Osteoblast (primary cell): ENCODE measurements at places on chromosomes 7 and 10. TPM values are rescaled to one million over a fixed set of nuclear protein-coding genes. Genes with fewer than 3 reads are reported as not detected.

DNA sequence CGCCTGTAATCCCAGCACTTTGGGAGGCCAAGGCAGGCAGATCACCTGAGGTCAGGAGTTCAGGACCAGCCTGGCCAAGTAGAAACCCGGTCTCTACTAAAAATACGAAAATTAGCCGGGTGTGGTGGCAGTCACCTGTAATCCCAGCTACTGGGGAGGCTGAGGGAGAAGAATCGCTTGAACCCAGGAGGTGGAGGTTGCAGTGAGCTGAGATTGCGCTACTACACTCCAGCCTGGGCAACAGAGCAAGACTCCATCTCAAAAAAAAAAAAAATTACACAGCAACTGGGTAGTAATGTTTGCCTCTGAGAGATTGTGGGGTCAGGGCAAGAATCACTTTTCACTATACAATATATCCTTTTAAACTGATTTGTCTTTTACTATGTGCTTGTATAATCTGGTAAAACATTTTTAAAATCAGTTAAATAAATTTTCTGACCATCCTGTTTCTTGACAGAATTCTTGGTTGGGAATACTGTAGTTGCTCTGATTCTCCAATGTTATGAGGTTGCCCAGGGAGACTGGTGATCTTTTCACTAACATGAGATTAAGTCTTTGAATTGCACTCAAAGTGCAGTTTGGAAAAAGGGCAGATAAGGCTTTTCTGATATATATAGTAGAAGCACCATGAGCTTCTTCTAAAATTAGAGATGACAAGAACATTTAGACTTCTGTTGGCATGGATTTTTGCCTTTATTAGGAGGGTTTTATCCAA is 1.5 kb downstream of the ENTPD7 start:
- peak; percentile 10 for DNase-seq
- no peaks in the 10 kb centered on the region for H3K27me3 ChIP-seq
- H3K27ac ChIP-seq, result peak overlapping the region; percentile 78
- H3K4me1 ChIP-seq, result peaks cover 36% of the 10 kb centered on the region
- peak overlapping the region; percentile 93 for H3K4me3 ChIP-seq

GRCh38 chr10:20406281-20407104 is 490.6 kb downstream of the NEBL start:
- no peaks in the 10 kb centered on the region for H3K4me1 ChIP-seq
- no peak for DNase-seq

- H3K27me3 ChIP-seq, result no peaks in the 10 kb centered on the region
- no peak for DNase-seq
Observed at GRCh38 chr7:95951531-95951930, 179.2 kb downstream of the DYNC1I1 start.

- no peak overlapping the region for H3K4me3 ChIP-seq
- no peaks in the 10 kb centered on the region for H3K27me3 ChIP-seq
- H3K4me1 ChIP-seq, result no peaks in the 10 kb centered on the region
- no peaks in the 10 kb centered on the region for H3K36me3 ChIP-seq
- DNase-seq, result no peak
- H3K27ac ChIP-seq, result no peak overlapping the region
Observed at GRCh38 chr10:116553378-116553980, 7.7 kb downstream of the PNLIP start.

- H3K27ac ChIP-seq, result no peak overlapping the region
- no peak for DNase-seq
- H3K36me3 ChIP-seq, result no peaks in the 10 kb centered on the region
- H3K4me1 ChIP-seq, result no peaks in the 10 kb centered on the region
Observed at GRCh38 chr10:11260170-11260569, 242.5 kb downstream of the CELF2 start.

- H3K27me3 ChIP-seq, result no peaks in the 10 kb centered on the region
- no peak overlapping the region for H3K4me3 ChIP-seq
- no peaks in the 10 kb centered on the region for H3K36me3 ChIP-seq
- peaks cover 8% of the 10 kb centered on the region for H3K4me1 ChIP-seq
- no peak overlapping the region for H3K27ac ChIP-seq
- DNase-seq, result no peak
Observed at GRCh38 chr10:29009464-29009863, 279.4 kb upstream of the LYZL1 start.

GRCh38 chr7:121119047-121119446 is 130.5 kb downstream of the CPED1 start:
- H3K27ac ChIP-seq, result no peak overlapping the region
- H3K27me3 ChIP-seq, result no peaks in the 10 kb centered on the region
- no peak for DNase-seq
- H3K4me1 ChIP-seq, result peaks cover 4% of the 10 kb centered on the region
- no peak overlapping the region for H3K4me3 ChIP-seq

GRCh38 chr7:370259-370625 is 80.3 kb downstream of the FOXL3 start:
- H3K27ac ChIP-seq, result no peak overlapping the region
- H3K36me3 ChIP-seq, result no peaks in the 10 kb centered on the region
- peaks cover 20% of the 10 kb centered on the region for H3K27me3 ChIP-seq
- H3K4me1 ChIP-seq, result no peaks in the 10 kb centered on the region
- DNase-seq, result no peak

- H3K36me3 ChIP-seq, result no peaks in the 10 kb centered on the region
- H3K27ac ChIP-seq, result no peak overlapping the region
- H3K4me3 ChIP-seq, result peak overlapping the region; percentile 2
- H3K4me1 ChIP-seq, result peaks cover 45% of the 10 kb centered on the region
Observed at GRCh38 chr7:16063716-16064675, 357.3 kb downstream of the CRPPA start.

DNA sequence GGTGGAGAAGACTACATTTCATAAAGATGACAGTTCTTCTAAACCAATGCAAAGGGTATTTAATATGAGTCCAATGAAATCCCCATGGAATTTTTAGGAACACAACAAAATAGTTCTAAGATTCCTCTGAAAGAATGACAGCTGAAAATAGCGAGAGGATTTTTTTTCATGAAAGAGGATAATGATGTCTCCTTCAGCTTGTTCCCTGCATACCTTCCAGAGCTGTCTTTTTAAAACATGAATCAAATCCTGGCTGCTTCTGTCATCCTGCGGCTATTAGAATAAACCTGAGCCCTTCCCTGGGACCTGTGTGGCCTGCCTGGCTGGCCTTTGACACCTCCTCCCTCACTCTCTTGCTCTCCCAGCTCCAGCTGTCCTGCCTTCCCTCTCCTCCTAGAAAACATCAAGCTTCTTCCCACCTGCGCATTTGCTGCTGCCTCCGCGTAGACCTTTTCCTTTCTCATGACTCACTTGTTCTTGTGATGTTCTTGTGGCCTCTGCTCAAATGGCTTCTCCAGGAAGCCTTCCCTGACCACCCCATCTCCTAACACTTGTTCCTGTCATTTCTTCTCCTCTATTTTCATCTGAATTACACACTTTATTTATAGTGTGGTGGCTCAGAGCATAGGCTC is 57.4 kb downstream of the EEPD1 start:
- no peak overlapping the region for H3K27ac ChIP-seq
- H3K36me3 ChIP-seq, result no peaks in the 10 kb centered on the region
- H3K4me3 ChIP-seq, result no peak overlapping the region
- peaks cover 34% of the 10 kb centered on the region for H3K4me1 ChIP-seq
- no peaks in the 10 kb centered on the region for H3K27me3 ChIP-seq
- DNase-seq, result peak; percentile 53

DNA sequence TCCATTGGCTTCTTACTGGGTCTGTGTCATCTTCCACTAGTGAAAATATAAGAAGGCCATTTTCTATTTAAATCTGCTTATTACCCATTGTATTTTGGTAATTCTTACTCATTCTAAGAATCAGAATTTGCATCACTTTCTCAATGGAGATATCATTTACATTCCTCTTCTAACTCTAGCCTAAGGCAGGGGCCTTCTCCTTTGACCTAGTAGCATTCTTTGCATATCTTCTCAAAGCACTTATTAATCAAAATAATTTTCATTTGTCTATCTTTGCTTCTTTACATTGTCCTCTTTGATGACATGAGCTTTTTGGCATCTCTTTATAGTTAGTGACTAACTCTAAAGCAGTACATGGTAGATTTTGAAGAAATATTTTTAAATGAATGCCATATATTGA is 400.9 kb upstream of the SEMA3D start:
- H3K27me3 ChIP-seq, result no peaks in the 10 kb centered on the region
- no peak overlapping the region for H3K4me3 ChIP-seq
- no peak overlapping the region for H3K27ac ChIP-seq
- no peaks in the 10 kb centered on the region for H3K36me3 ChIP-seq

- no peak overlapping the region for H3K4me3 ChIP-seq
- peak; percentile 96 for DNase-seq
- H3K36me3 ChIP-seq, result no peaks in the 10 kb centered on the region
Observed at GRCh38 chr10:100743626-100744135, 1.7 kb upstream of the PAX2 start.

DNA sequence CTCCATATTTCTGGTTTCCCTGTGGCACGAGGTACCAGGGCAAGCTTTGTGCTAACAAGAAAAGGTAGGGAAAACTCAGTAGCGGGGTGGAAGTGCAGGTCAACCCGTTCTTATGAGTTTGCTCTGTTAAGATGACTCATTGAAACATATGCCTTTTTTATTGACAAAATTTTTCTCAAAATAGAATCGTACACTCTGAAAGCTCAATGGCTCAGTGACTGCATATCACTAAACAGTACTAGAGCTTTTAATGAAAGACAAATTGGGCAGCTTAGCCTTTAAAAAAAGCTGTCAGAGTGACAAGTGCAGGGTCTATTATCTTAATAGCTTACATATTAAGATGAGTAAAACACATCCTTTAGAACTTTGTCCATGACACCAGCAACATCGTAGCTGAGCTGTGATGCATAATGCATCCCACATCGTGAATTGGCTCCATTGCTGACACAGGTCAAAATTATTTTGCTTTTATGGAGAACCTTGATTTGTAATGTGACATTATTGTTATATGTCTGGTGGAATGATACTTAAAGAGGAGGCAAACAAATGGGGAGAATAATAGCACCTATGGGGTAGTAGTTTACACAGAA is 264.4 kb downstream of the ETV1 start:
- no peak overlapping the region for H3K27ac ChIP-seq
- H3K36me3 ChIP-seq, result no peaks in the 10 kb centered on the region
- peak overlapping the region; percentile 22 for H3K4me3 ChIP-seq
- no peaks in the 10 kb centered on the region for H3K27me3 ChIP-seq
- H3K4me1 ChIP-seq, result peaks cover 4% of the 10 kb centered on the region

DNA sequence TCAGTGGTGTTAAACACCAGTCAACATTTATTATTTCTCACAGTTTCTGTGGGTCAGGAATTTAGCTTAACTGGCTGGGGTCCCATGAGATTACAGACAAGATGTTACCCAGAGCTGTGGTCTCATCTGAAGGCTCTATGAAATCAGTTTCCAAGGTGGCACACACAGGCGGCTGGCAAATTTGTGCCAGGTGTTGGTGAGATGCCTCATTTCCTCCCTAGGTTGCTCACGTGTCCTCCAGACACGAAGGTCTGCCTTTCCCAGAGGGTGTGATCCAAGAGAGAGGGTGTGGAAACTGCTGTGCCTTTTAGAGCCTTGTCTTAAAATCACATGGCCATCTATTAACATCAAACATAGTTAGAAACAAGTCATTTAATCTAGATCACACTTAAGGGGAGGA is 209.0 kb downstream of the JCAD start:
- no peak overlapping the region for H3K27ac ChIP-seq
- DNase-seq, result no peak
- H3K4me1 ChIP-seq, result peaks cover 12% of the 10 kb centered on the region

- DNase-seq, result no peak
- no peaks in the 10 kb centered on the region for H3K36me3 ChIP-seq
- H3K27ac ChIP-seq, result no peak overlapping the region
- no peak overlapping the region for H3K4me3 ChIP-seq
- H3K27me3 ChIP-seq, result peaks cover 2% of the 10 kb centered on the region
- no peaks in the 10 kb centered on the region for H3K4me1 ChIP-seq
Observed at GRCh38 chr7:131741446-131741845, 185.0 kb upstream of the PODXL start.

GRCh38 chr10:103553743-103554487 is 60.4 kb downstream of the NEURL1 start:
- peaks cover 27% of the 10 kb centered on the region for H3K27me3 ChIP-seq
- H3K36me3 ChIP-seq, result no peaks in the 10 kb centered on the region
- H3K4me3 ChIP-seq, result no peak overlapping the region
- H3K27ac ChIP-seq, result no peak overlapping the region

- no peaks in the 10 kb centered on the region for H3K36me3 ChIP-seq
- H3K4me3 ChIP-seq, result no peak overlapping the region
- no peak overlapping the region for H3K27ac ChIP-seq
- peak; percentile 89 for DNase-seq
- H3K27me3 ChIP-seq, result peaks cover 17% of the 10 kb centered on the region
Observed at GRCh38 chr10:133156674-133157579, 3.1 kb upstream of the KNDC1 start.

- no peaks in the 10 kb centered on the region for H3K36me3 ChIP-seq
- peak; percentile 35 for DNase-seq
- H3K27ac ChIP-seq, result no peak overlapping the region
- H3K4me3 ChIP-seq, result no peak overlapping the region
- no peaks in the 10 kb centered on the region for H3K4me1 ChIP-seq
- no peaks in the 10 kb centered on the region for H3K27me3 ChIP-seq
Observed at GRCh38 chr10:79020605-79021004, 48.2 kb upstream of the ZMIZ1 start.

DNA sequence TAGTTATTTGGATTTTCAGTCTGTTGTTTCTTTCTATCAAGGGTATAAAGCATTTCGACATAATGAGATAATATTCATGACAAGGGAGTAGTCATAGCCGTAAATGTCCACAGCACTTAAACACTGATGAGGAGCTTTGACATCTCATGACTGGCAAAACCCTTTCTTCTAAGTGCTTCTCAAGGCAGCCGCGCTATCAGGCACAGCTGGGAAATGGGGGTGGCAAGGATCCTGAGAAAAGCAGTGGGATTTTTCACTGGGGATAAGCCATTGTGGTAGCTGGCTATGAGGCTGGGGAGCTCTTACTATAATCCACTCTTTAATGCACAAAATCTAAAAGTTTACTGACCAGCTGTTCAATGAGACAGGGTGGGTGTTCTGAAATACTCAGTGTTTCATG is 493.2 kb upstream of the KLF6 start:
- no peaks in the 10 kb centered on the region for H3K36me3 ChIP-seq
- no peaks in the 10 kb centered on the region for H3K27me3 ChIP-seq
- no peak overlapping the region for H3K27ac ChIP-seq
- no peak for DNase-seq

DNA sequence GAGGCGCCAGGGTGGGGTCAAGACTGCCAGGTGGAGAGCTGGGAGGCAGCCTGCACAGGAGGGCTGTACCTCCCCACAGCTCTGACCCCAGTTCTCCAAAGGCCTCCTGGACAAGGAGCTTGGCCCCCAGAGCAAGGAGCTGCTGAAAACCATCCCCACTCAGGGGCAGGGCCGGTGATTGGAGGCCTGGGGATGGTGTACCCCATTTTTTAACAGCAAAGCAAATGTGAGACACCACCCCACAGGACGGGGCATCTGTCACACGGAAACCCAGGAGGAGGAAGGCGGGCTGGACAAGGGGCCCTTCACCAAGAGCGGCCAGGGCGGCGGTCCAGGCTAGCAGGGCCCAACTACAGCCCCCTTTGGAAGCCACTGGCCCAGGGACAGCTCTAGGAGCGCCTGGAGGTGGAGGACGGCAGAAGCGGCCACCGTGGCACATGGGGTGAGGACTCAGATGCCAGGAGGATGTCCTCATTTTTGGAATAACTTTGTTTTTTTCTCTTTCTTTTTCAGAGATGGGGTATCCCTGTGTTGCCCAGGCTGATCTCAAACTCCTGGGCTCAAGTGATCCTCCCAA is 56.4 kb upstream of the TNRC18 start:
- H3K27ac ChIP-seq, result no peak overlapping the region
- DNase-seq, result peak; percentile 77
- no peaks in the 10 kb centered on the region for H3K4me1 ChIP-seq
- H3K36me3 ChIP-seq, result no peaks in the 10 kb centered on the region

GRCh38 chr7:10756981-10757380 is 216.7 kb upstream of the PHF14 start:
- no peaks in the 10 kb centered on the region for H3K4me1 ChIP-seq
- H3K36me3 ChIP-seq, result no peaks in the 10 kb centered on the region
- no peak for DNase-seq

The MYL10 gene
- not detected in 2 replicates for total RNA-seq

The HKDC1 gene
- 0.29 and 2.9 TPM in 2 replicates for total RNA-seq

The VIPR2 gene
- total RNA-seq, result not detected in 2 replicates

The GPR15LG gene
- not detected in 2 replicates for total RNA-seq

The ELAPOR2 gene
- total RNA-seq, result 0.88 and 4.0 TPM in 2 replicates

The HSPA12A gene
- total RNA-seq, result 10.0 and 10.9 TPM in 2 replicates
